Astrocyte of the cerebellum (primary cell): ENCODE measurements at places on chromosomes 16 and 17.

GRCh38 chr16:5062790-5063765, 2.7 kb downstream of the C16orf89 start:
- DNase-seq: no peak

- no peak for DNase-seq
Measured at GRCh38 chr16:53445534-53445933, 11.3 kb downstream of the RBL2 start.

- DNase-seq: no peak
Measured at GRCh38 chr16:89076159-89076558, 17.5 kb upstream of the ACSF3 start.

DNA sequence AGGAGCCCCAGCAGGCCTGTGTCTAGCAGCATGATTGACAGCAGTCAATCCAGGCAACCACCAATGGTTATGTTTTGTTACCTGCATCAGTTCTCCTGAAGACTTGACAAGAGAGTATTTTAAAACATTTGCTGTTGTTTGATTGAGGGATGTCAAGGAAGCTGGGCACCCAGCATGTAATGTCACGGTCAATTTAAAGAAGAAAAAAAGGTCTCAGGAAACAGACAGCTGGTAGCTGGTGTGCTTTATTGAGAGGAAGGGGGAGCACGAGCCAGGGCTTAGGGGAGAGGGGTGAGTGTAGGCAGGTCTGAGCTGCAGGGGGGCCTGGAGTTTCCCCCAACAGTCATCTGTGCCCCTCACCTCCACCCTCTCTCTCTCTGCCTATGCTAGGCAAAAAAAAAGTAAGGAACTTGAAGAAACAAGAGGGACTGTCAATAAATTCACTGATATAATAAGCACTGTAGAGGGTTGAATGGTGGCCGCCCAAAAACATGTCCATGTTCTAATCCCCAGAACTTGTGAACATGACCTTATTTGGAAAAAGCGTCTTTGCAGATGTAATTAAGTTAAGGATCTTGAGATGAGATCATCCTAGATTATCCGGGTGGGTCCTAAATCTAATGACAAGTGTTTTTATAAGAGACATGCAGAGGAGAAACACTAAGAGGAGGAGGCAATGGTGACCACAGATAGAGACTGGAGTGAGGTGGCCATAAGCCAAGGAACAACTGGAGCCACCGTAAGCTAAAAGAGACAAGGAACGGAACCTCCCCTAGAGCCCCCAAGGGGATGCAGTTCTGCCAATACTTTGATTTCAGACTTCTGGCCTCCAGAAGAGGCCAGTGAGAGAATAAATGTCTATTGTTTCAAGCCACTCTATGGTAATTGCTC, 14.5 kb downstream of the TSPOAP1 start:
- no peak for DNase-seq

- DNase-seq: no peak
Measured at GRCh38 chr16:17230932-17231581, 239.7 kb downstream of the XYLT1 start.

DNA sequence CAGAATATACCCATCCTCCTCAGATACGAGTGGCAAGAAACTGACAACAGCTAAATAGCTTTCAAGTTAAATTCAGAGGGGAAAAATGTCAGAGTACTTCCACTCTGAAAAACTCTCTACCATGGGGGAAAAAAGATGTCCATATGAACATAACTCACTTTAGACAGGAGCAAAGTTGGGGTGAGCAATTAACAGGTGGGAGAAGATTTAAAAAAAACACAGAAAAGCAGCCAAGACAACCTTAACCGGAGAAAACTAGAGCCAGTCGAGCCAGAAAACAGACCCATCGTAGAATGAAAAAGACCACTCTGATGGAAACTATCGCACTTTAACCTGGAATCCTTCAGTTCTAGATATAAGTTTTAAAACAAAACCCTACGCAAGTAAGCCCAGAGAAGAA, 833 bp downstream of the TERF2 start:
- DNase-seq: no peak

DNA sequence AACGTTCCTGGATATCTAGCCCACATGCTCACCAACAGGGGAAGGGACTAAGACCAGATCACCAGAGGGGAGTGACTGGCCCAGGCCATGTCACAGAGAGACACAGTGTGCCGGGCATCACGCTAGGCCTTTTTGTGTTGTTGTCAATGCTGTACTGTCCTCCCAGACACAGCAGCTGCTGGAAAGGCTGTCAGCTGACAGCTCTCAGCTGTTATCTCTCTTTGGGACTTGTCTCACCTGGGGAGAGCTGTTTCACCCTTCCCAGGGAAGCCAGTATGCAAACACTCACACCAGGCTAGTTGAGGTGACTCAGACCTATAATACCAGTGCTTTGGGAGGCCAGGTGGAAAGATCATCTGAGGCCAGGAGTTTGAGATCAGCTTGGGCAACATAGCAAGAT, 19.4 kb downstream of the UNC45B start:
- no peak for DNase-seq

DNA sequence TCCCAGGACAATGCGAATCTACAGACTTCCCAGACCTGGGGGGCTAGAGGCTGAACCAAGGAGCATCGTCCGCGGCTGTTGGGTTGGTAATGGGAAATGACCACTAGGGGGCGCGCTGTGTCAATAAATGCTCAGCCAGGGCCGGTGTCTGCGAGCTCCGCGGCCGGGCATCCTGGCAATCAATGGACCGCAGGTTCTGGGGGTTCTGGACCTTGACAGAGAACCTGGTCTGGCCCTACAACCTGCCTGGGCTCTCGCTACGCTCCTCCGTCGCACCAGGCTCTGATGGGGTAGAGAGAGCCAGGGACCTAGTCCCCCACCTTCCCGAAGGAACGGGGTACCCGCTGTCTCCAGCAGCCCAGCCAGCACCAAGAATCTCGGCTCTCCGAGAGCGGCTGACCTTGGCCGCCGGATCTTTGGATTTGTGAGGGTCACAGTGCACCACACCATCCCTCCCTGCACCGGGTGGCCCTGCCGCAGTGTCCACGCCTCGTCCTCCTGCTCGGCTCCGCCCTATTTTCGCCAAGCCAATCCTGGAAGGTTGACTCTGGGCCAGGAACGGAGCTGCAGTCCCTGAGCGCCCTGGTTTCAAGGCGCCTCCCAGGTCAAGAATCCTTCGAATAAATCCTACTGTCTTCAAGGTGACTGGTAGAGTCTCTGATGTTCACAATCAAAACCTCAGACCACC, 20.4 kb upstream of the BEAN1 start:
- peak; percentile 31 for DNase-seq

GRCh38 chr16:74563828-74564263, 43.1 kb downstream of the GLG1 start:
- no peak for DNase-seq

- DNase-seq: no peak
Measured at GRCh38 chr17:34442387-34443111, 79.5 kb upstream of the CCL1 start.

GRCh38 chr16:66069587-66069986, 296.9 kb upstream of the CDH5 start:
- no peak for DNase-seq

DNA sequence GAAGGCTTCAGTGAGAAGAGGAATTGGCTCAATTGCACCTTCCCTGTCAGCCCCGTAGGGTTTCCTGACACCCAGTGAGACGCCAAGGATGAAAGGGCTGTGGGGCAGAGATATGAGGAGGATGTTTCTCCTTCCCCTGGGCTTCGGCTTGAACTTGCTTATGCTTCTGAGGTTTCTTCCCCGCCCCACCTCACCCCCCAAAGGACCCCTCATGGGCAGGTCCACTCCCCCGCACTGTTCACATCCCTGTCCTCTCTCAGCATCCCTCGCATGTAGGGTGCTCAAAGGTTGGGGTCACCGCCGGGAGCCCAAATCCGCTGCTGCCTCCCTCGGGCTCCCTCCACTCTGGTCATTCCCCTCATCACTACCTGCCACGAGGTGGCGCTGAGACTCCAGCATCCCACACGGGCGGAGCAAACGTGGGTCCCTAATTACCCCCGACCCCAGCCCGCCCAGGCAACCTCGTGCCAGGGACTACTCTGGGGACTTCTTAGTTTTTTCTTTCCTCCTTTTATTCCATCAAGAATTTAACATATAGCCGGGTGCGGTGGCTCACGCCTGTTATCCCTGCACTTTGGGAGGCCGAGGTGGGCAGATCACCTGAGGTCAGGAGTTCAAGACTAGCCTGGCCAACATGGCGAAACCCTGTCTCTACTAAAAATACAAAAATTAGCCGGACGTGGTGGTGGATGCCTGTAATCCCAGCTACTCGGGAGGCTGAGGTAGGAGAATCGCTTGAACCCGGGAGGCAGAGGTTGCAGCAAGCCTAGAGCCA, 3.3 kb upstream of the TRARG1 start:
- DNase-seq: no peak

DNA sequence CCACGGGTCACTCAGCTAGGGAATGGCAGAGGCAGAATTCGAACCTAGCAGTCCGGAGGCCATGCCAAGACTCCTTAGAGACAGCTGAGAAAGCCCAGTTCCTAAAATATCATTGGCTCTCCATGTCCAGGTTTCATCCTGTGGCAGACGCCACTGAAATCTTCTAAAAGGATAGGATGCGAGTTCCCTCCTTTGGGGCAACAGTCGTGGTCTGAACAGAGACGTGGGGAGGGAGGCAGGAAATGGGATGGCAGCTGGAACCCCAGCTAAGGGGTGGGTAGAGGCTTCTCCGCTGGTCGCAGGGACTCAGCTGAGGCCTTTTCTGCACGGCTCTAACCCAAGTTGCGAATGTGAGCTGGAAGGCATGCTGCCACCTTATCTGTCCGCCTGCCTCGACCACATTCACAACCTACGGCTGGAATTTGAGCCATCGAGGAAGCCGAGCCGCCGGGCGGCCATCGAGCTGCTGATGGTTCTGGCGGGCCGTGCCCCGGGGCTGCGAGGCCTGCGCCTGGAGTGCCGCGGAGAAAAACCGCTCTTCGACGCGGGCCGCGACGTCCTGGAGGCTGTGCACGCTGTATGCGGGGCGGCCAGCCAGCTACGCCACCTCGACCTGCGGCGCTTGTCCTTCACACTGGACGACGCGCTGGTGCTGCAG, 1.9 kb upstream of the HSF4 start:
- no peak for DNase-seq

- DNase-seq: peak; percentile 16
Measured at GRCh38 chr17:76909971-76910760, 42.0 kb downstream of the MGAT5B start.

GRCh38 chr16:9966569-9967157, 215.6 kb downstream of the GRIN2A start:
- peak; percentile 6 for DNase-seq

- DNase-seq: no peak
Measured at GRCh38 chr17:70563281-70563820, 394.0 kb downstream of the KCNJ2 start.

DNA sequence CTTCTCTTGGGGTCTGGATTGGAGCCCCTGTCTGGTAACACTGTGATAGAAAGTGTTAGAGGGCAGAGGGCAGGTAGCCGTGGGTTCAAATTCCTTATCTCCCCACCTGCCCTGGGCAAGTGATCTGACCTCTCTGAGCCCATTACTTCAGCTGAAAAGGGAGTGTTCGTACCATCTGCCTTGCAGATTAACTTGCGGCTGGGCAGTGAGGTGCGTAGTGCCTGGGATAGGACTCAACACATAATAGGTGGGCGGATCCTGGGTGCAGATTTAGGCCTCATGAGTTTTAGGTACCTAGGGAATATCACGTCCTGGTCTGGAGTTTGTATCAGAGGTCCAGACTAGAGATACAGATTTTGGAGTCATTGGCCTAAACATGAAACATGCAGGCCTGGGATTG, 329.6 kb downstream of the CPPED1 start:
- DNase-seq: no peak

DNA sequence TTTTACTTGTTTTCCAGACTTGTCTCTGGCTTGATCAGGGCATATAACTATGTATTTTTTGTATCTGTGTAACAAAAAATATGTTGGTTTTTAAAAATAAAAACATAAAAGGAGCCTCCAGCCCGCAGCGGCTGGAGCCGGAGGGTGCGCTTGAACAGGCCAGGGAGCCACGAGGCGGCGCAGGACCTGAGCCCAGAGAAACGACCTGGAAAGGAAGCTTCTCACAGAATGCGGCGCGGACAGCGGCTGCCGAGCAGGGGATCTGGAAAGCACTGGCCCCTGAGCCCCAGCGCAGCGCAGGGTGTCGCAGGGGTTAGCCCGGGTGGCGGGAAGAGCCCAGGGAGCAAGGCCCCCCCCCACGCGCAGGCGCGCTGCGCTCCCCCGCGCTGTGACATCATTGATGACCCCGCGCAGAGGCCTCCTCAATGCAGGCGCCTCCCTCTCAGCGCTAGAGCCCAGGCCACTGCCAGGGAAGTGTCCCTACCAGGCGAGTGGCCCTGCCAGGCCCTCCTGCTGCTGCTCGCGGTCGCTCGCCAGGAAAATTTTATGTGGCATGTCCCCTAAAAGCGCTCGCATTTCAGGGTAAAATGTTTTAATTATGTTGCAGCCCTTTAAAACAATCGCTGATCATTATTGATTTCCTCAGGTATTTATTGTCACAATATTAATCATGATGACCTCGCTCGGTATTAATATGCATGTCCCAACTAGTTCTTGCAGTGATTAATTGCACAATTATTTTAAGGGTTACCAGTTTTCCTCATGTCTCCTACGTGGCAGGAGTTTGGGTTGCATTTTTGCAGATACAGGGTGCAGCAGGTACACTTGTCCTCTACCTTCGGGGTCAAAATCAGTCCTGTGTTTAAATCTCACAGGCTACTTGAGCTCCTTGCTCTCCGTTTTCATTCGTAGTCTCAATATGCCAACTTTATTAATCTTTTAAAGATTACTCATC, 134.2 kb downstream of the USP22 start:
- no peak for DNase-seq

DNA sequence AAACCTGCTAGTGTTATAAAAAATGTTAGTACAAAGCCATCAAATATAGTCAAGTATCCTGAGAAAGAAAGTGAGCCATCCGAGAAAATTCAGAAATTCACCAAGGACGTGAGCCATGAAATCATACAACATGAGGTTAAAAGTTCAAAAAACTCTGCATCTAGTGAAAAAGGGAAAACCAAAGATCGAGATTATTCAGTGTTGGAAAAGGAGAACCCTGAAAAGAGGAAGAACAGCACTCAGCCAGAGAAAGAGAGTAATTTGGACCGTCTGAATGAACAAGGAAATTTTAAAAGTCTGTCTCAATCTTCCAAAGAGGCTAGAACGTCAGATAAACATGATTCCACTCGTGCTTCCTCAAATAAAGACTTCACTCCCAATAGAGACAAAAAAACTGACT, 31.7 kb downstream of the RBBP6 start:
- no peak for DNase-seq

- DNase-seq: no peak
Measured at GRCh38 chr17:51010173-51010675, 110.4 kb downstream of the SPAG9 start.

GRCh38 chr16:88700636-88701482, 5.3 kb downstream of the RNF166 start:
- DNase-seq: peak; percentile 37

GRCh38 chr17:35448899-35449227, 297 bp upstream of the SLFN13 start:
- no peak for DNase-seq
